ENCODE measurements at places on chromosomes 11 and 22. TPM values are rescaled to one million over a fixed set of nuclear protein-coding genes. Genes with fewer than 3 reads are reported as not detected.

- no peaks in the 10 kb centered on the region for H3K27me3 ChIP-seq
- H3K27ac ChIP-seq = peak overlapping the region; percentile 1
- H3K4me3 ChIP-seq = no peak overlapping the region
- peaks cover 52% of the 10 kb centered on the region for H3K36me3 ChIP-seq
- peaks cover 81% of the 10 kb centered on the region for H3K4me1 ChIP-seq
Measured at GRCh38 chr11:3155691-3156258, 9.3 kb downstream of the OSBPL5 start.

- no peak for DNase-seq
- H3K27ac ChIP-seq = peak overlapping the region; percentile 42
- H3K4me1 ChIP-seq = peaks cover 84% of the 10 kb centered on the region
- peaks cover 59% of the 10 kb centered on the region for H3K36me3 ChIP-seq
Measured at GRCh38 chr11:67269401-67270255, 3.4 kb downstream of the GRK2 start.

Gene CDC45
- 4.0 TPM for total RNA-seq

DNA sequence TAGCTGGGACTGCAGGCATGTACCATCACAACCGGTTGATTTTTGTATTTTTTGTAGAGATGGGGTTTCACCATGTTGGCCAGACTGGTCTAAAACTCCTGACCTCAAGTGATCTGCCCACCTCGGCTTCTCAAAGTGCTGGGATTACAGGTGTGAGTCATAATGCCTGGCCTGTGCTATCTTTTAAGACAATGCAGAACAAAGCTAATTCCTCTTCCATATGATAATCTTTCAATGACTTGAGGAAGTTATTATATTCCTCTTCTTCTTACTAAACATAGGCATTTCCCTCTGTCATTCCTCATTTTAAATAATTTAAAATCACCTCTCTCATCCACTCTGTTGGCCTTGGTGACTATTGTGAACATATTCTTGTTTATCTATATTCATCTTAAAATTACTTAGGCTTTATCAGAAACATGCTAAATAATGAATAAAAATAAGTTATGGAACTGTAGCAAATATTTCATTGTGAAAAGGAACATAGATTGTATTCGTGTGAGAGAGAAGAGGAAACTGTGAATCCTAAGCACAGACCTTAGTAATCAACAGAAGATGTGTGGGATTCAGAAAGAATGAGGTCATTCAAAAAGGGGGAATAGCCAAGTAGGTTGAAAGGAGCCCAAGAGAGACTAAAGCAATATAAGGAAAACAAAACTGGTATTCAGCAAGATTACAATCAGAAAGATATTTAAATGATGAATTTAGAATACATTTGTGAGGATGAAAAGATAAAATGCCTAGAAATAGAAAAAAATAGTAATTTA is 269.4 kb downstream of the TTC28 start:
- no peak overlapping the region for H3K4me3 ChIP-seq
- no peak for DNase-seq
- H3K27ac ChIP-seq = peak overlapping the region; percentile 2
- H3K4me1 ChIP-seq = peaks cover 2% of the 10 kb centered on the region
- H3K36me3 ChIP-seq = no peaks in the 10 kb centered on the region

GRCh38 chr11:117796872-117797529 is at the start of gene DSCAML1:
Gene DSCAML1 (minus strand): TSS chr11:117797216. CDS start chr11:117797079, 137 bp downstream.
- H3K4me3 ChIP-seq = peak within 1 kb of the TSS; percentile 52
- H3K36me3 ChIP-seq = no peaks in the 10 kb centered on the region
- peak within 1 kb of the TSS; percentile 52 for H3K27ac ChIP-seq

DNA sequence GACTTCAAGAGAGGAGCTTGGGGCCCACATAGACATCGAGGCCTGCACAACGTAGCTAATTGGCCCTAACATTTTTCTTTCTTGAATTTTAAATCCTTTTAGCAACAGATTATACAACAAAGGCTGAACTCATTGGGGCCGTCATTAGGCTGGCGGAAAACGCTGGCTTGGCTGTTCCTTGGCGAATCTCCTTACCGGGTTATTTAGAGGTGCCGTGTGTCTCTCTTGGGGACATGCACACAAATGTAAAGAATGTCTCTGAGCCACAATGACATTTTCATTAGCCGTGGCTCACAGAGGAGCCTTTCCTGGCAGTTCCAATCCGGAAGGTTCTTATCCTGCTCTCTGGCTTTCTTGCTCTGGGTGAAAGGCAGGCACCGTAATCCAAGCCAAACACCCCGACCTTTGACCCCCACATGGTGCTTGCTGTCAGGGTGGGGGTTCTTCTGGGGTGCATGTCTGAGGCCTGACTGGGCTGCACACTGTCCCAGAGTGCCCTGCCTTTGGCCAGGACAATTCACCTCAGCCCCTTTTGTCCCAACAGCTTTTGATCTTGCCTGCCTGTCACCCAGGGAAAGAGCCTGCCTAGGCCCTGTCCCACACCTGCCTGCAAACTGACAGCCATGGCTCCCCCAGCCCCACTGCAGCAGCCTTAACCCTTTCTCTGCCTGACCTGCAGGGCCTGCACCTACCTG is 9.2 kb upstream of the FGF3 start:
- no peaks in the 10 kb centered on the region for H3K4me1 ChIP-seq
- no peak overlapping the region for H3K27ac ChIP-seq
- no peaks in the 10 kb centered on the region for H3K36me3 ChIP-seq
- H3K4me3 ChIP-seq = no peak overlapping the region
- H3K27me3 ChIP-seq = peaks cover 22% of the 10 kb centered on the region

Gene CHST1
- total RNA-seq = 8.5 TPM

DNA sequence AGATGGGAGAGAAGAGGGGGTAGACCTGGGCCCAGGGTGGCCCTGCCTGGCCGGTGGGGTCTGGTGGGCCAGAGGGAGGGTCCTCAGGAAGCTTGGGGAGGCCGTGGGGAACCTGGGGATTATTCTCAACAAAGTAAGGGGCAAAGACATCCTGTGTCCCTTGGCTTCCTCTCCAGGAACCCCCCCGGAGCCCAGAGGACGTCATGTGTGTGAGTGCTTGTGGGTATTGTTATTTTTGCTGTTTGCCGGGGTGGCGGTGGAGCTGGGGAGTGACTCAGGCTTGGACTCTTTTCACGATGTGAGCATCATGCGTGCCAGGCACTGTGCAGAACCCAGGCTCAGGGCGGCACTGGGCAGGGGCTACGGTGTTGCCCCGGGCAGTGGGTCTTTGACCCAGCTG is 982 bp upstream of the SHANK3 start:
- H3K27ac ChIP-seq = no peak overlapping the region
- H3K4me3 ChIP-seq = no peak overlapping the region
- H3K27me3 ChIP-seq = no peaks in the 10 kb centered on the region
- DNase-seq = no peak
- peaks cover 30% of the 10 kb centered on the region for H3K4me1 ChIP-seq
- peaks cover 13% of the 10 kb centered on the region for H3K36me3 ChIP-seq

GRCh38 chr11:129145276-129145675 is 46.8 kb downstream of the ARHGAP32 start:
- H3K4me3 ChIP-seq = no peak overlapping the region
- H3K36me3 ChIP-seq = no peaks in the 10 kb centered on the region
- H3K27me3 ChIP-seq = no peaks in the 10 kb centered on the region

- H3K4me3 ChIP-seq = no peak overlapping the region
- no peak overlapping the region for H3K27ac ChIP-seq
- H3K36me3 ChIP-seq = no peaks in the 10 kb centered on the region
- peaks cover 35% of the 10 kb centered on the region for H3K4me1 ChIP-seq
- no peak for DNase-seq
Measured at GRCh38 chr11:79095424-79095823, 345.4 kb downstream of the TENM4 start.

- no peaks in the 10 kb centered on the region for H3K4me1 ChIP-seq
- no peak for DNase-seq
- no peaks in the 10 kb centered on the region for H3K27me3 ChIP-seq
- H3K27ac ChIP-seq = no peak overlapping the region
- no peaks in the 10 kb centered on the region for H3K36me3 ChIP-seq
- H3K4me3 ChIP-seq = no peak overlapping the region
Measured at GRCh38 chr11:102552020-102552419, 21.5 kb upstream of the MMP7 start.

Gene GDPD4
- total RNA-seq = not detected

DNA sequence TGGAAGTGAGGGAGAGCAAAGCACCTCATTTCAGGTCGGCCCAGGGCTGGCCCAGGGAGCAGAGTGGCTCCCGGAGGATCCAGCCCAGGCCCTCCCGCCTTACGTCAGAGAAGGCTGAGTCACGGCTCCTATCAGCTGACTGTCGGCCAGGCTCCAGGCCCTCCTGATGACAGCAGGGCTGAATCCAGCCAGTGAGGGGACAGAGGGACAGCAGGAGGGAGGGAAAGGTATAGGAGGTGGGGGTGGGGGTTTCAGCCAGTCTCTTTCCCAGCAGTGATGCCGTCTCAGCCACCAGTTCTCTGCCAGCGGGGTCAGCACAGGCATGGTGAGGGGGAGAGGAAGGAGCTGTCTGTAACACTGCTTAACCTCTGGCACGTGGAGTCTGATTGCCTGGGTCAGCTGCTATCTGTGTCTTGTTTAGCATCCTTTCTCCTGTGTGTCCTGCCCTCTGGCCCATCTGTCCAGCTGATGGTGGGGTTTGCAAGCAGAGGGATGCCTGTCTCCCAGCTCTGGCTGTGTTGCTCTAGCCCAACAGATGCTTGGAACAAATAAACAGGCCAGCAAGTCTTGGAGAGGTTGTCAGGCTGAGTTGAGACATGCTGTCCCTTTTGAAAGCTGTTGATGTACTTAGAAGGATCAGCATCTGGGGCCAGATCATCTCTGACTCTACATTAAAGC is 74.0 kb downstream of the ADAMTS15 start:
- H3K4me1 ChIP-seq = peaks cover 6% of the 10 kb centered on the region
- H3K27ac ChIP-seq = peak overlapping the region; percentile 47
- no peak overlapping the region for H3K4me3 ChIP-seq
- DNase-seq = no peak
- no peaks in the 10 kb centered on the region for H3K36me3 ChIP-seq

Gene SCN4B
- total RNA-seq = 12.5 TPM

Gene OR10D3
- not detected for total RNA-seq

GRCh38 chr22:39936523-39937145 is 23.6 kb upstream of the TMA7B start:
- no peak for DNase-seq
- H3K4me1 ChIP-seq = no peaks in the 10 kb centered on the region
- H3K36me3 ChIP-seq = no peaks in the 10 kb centered on the region
- H3K27me3 ChIP-seq = peaks cover 2% of the 10 kb centered on the region

- no peak overlapping the region for H3K27ac ChIP-seq
- no peaks in the 10 kb centered on the region for H3K27me3 ChIP-seq
- H3K4me3 ChIP-seq = no peak overlapping the region
- H3K36me3 ChIP-seq = peaks cover 88% of the 10 kb centered on the region
- peaks cover 10% of the 10 kb centered on the region for H3K4me1 ChIP-seq
- no peak for DNase-seq
Measured at GRCh38 chr22:19064354-19065054, 57.7 kb downstream of the DGCR2 start.

DNA sequence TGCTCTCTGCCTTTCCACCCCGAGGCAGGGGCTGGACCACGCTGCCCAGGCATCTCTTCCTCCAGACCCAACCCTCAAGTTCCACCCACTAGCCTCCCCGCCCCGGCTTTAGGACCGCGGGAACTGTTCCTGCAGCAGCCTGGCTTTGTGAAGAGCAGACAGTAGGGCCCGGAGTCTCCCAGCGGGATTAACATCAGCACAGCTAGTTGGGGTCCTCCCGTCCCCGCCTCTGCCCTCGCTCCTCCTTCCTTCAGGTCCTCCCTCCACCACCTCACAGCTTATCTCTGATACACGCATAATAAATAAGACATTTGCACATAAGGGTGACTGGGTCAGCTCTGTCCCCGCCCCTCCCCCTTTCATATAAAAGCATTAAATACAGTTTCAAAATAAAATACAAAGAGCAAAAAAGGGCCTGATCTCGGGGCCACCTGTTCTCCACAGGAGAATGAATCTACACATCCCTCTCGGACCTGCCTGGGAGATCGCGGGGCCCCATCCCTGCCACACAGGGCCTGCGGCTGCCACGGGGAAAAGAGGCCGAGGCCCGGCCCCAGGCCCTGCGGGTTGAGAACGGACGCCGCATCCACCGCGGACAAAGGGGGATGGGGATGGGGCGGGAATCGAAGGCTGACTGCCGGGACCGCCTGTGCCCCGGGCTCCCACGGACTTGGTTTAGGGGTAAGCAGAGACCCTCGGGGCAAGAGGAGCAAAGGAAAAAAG is 6.5 kb downstream of the ZFTA start:
- peaks cover 55% of the 10 kb centered on the region for H3K4me1 ChIP-seq
- H3K27ac ChIP-seq = no peak overlapping the region

Gene ATF4
- total RNA-seq = 250 TPM

Gene MGAT3
- 19.9 TPM for total RNA-seq

Gene KCTD14
- 6.4 TPM for total RNA-seq

GRCh38 chr22:48585916-48586798 is 1241.5 kb downstream of the BRD1 start:
- no peaks in the 10 kb centered on the region for H3K27me3 ChIP-seq
- no peak for DNase-seq
- peaks cover 34% of the 10 kb centered on the region for H3K4me1 ChIP-seq
- H3K36me3 ChIP-seq = peaks cover 75% of the 10 kb centered on the region
- no peak overlapping the region for H3K27ac ChIP-seq
- H3K4me3 ChIP-seq = no peak overlapping the region

GRCh38 chr11:125925247-125925740 is 20.6 kb upstream of the VSIG10L2 start:
- H3K4me3 ChIP-seq = no peak overlapping the region
- DNase-seq = no peak
- no peaks in the 10 kb centered on the region for H3K4me1 ChIP-seq
- H3K27me3 ChIP-seq = no peaks in the 10 kb centered on the region
- H3K36me3 ChIP-seq = peaks cover 20% of the 10 kb centered on the region

DNA sequence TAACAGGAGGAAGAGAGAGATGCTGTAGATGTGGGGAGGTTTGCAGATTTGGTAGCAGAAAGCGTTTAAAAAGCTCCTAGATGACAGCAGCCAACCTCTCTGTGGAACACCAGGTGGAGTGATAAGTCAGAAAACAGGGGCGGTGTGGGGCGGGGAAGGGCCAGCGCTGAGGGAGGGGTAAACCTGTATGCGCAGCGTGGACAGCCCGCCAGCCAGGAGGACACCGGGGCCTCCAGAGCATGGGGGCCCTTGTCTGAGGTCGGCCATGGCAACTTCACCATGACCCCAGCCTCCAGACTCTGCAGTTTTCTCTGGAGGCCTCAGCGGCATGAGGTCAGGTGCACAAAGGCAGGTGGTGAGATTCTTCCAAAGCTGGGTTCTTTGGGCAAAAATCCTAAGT is 423.7 kb downstream of the BRD1 start:
- H3K4me3 ChIP-seq = no peak overlapping the region
- no peaks in the 10 kb centered on the region for H3K36me3 ChIP-seq
- no peaks in the 10 kb centered on the region for H3K27me3 ChIP-seq
- no peak overlapping the region for H3K27ac ChIP-seq

- H3K4me1 ChIP-seq = peaks cover 8% of the 10 kb centered on the region
- no peak for DNase-seq
- H3K27me3 ChIP-seq = no peaks in the 10 kb centered on the region
- H3K27ac ChIP-seq = no peak overlapping the region
- no peak overlapping the region for H3K4me3 ChIP-seq
- H3K36me3 ChIP-seq = peaks cover 17% of the 10 kb centered on the region
Measured at GRCh38 chr11:120900643-120901042, 123.3 kb upstream of the TBCEL start.

GRCh38 chr11:4713241-4713640 is 8.7 kb downstream of the MMP26 start:
- H3K27ac ChIP-seq = no peak overlapping the region
- no peaks in the 10 kb centered on the region for H3K27me3 ChIP-seq
- no peak overlapping the region for H3K4me3 ChIP-seq
- no peaks in the 10 kb centered on the region for H3K4me1 ChIP-seq
- no peak for DNase-seq

Measured in spinal cord (tissue), 10 donors.